ENCODE measurements at places on chromosomes 5 and 9.

- DNase-seq, result no peak
These were observed 40.7 kb upstream of the RNU6ATAC start for GRCh38 chr9:134204991-134205578.

- no peak for DNase-seq
These were observed 9.7 kb upstream of the MYOZ3 start for GRCh38 chr5:150651382-150651781.

- no peak for DNase-seq
These were observed 788.9 kb upstream of the GRAMD2B start for GRCh38 chr5:125634216-125634835.

GRCh38 chr5:79069488-79070349 lies at the start of the genes BHMT2 and DMGDH:
Gene BHMT2, plus strand, starts transcription at chr5:79069767. Its CDS starts 16 bp downstream, at chr5:79069783.
Gene DMGDH, minus strand, starts transcription at chr5:79069674. Its CDS starts 54 bp downstream, at chr5:79069620.
- no peak for DNase-seq

GRCh38 chr5:110644357-110644756 lies 82.1 kb downstream of the TMEM232 start:
- DNase-seq, result no peak

GRCh38 chr5:147407094-147407681 lies 102.7 kb downstream of the DPYSL3 start:
- DNase-seq, result no peak
